ENCODE measurements at places on chromosomes 6 and 20. TPM values are rescaled to one million over a fixed set of nuclear protein-coding genes. Genes with fewer than 3 reads are reported as not detected.

RGS17 gene
- 0.06 TPM for total RNA-seq

DNA sequence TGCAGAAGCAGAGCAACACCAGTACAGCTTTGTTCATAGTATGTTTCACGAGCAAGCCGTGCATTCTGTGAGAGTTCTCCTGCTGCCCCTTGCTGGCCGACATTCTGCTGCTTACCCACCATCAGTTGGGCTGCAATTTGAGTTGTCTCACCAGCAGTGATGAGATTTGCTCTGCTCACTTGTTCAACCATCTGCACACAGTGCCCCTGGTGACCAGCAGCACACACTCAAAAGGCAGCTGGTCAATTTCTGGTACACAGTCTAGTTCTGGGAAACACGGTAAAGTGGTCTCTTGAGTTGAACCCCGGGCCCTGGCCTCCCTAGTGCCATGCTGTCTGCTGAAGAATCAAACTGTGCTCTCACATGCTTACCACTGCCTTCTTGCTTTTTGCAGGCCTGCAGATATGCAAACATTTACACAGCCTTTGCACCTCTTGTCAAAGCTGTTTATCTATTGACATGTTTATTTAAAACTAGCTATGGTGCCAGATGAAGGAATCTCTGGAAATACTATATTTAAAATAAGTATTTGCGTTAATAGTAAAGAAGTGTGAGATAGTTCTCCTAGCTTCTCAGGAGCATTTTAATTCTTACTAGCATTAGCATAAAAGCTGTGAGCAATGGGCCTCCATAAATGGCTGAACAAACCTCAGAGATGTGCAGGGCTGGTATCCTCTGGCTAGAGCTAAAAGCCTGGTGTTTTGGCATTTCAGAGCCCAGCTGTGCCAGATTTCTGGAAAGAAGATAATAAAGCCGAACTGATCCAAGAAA, 234.3 kb downstream of the ARHGAP18 start:
- H3K4me3 ChIP-seq: no peak overlapping the region
- peaks cover 35% of the 10 kb centered on the region for H3K36me3 ChIP-seq
- no peak for DNase-seq
- no peaks in the 10 kb centered on the region for H3K27me3 ChIP-seq

GRCh38 chr20:52817511-52817910, 154.6 kb upstream of the TSHZ2 start:
- H3K36me3 ChIP-seq: no peaks in the 10 kb centered on the region
- H3K27ac ChIP-seq: no peak overlapping the region

- DNase-seq: no peak
- no peak overlapping the region for H3K27ac ChIP-seq
- no peaks in the 10 kb centered on the region for H3K4me1 ChIP-seq
Measured at GRCh38 chr6:53906842-53907241, 112.0 kb downstream of the LRRC1 start.

GRCh38 chr20:46367967-46368901, 38.2 kb downstream of the ELMO2 start:
- no peak overlapping the region for H3K27ac ChIP-seq
- H3K4me3 ChIP-seq: no peak overlapping the region
- peaks cover 4% of the 10 kb centered on the region for H3K27me3 ChIP-seq
- H3K4me1 ChIP-seq: peaks cover 18% of the 10 kb centered on the region

Data from esophagus muscularis mucosa (tissue), 4 donors.